NCI-H1436 treated with DMSO at 0.1 percent for 48 hours (cell line): ENCODE measurements at places on chromosomes 1 and 21.

GRCh38 chr1:190068304-190068703 lies 409.4 kb downstream of the BRINP3 start:
- no peak for DNase-seq

DNA sequence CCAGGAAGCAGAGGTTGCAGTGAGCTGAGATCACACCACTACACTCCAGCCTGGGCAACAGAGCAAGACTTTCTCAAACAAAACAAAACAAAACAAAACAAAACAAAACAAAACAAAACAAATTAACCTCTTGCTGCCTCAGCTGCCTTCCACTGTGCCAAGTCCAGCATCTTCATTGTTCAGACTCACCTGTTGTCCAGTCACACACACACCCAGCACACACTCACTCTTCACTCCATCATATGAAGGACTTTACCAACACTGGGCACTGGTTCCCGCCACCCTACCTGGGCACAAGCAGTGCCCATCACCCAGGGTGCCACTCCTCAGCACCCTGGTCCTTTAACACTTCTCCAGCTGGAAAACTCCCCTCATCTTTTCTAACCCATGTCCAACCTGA lies 14.6 kb downstream of the PYCR2 start:
- no peak for DNase-seq

- no peak for DNase-seq
These were observed 78.3 kb downstream of the SLC45A1 start for GRCh38 chr1:8396083-8396785.

DNA sequence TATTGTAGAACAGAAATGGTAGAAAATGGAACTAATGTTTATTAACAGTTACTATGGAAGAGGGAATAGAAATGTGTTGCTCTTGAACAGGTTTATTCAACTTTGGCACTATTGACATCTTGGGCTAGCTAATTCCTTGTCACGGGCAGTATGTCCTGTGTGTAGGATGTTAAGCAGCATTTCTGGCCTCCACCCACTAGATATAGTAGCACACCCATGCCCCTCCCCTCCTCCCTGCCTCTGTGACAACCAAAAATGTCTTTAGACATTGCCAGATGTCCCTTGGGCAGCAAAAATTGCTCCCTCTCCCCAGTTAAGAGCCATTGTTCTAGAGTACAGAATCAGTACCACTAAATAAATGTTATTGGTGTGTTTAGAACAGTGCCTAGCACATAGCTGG lies 91.4 kb upstream of the TPTE start:
- no peak for DNase-seq

- no peak for DNase-seq
These were observed 6.8 kb downstream of the RPE65 start for GRCh38 chr1:68442822-68443556.

- no peak for DNase-seq
These were observed 159.5 kb upstream of the KAZN start for GRCh38 chr1:14439015-14439414.

DNA sequence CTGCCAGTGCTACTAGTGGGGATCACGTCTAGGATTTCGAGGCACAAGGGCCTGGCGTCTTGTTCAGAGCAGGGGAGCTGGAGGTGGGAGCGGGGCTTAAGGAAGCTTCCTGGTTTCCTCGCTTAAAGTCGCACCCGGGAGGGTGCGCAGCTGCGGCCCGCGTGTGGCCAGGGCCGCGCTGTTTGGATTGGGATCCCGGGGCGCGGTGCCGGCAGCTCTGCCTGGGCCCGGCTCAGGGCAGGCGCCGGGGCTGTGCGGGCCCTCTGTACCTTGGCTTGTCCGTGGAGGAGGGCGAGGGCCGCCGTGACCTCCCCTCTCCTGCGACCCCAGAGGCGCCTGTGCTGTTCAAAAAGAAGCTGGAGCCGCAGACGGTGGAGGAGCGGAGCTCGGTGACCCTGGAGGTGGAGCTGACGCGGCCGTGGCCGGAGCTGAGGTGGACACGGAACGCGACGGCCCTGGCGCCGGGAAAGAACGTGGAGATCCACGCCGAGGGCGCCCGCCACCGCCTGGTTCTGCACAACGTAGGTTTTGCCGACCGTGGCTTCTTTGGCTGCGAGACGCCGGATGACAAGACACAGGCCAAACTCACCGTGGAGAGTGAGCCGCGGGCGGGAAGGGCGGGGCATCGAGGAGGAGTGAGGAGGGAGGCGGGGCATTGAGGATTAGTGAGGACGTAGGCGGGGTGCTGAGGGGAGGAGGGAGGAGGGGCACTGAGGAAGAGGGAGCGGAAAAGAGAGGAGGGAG lies 67.8 kb downstream of the OBSCN start:
- peak; percentile 46 for DNase-seq

DNA sequence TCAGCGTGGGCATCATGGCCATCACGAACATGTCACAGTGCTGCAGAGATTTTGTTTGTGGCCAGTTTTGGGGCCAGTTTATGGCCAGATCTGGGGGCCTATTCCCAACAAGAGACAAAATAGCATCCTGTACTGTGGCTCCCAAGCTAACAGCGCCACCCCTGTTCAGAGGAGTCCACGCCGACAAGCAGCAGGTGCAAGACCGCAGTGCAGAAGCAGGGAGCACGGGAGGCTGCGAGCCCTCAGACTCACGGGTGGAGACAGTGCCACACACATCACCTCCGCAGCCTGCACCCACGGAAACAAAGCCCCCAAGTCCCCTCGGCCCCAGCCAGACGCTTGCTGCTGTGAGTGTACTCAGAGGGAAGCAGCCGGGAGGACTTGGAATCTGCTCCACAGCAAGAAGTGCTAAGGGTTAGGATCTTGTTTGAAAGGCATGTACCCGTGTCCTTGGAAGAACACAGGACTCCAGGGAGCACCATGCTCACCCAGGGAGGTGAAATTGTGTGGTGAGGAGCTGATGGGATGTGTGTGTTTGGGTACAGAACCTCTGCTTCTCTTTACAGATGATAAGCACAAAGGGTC lies 7.1 kb downstream of the TCP10L start:
- DNase-seq = no peak

DNA sequence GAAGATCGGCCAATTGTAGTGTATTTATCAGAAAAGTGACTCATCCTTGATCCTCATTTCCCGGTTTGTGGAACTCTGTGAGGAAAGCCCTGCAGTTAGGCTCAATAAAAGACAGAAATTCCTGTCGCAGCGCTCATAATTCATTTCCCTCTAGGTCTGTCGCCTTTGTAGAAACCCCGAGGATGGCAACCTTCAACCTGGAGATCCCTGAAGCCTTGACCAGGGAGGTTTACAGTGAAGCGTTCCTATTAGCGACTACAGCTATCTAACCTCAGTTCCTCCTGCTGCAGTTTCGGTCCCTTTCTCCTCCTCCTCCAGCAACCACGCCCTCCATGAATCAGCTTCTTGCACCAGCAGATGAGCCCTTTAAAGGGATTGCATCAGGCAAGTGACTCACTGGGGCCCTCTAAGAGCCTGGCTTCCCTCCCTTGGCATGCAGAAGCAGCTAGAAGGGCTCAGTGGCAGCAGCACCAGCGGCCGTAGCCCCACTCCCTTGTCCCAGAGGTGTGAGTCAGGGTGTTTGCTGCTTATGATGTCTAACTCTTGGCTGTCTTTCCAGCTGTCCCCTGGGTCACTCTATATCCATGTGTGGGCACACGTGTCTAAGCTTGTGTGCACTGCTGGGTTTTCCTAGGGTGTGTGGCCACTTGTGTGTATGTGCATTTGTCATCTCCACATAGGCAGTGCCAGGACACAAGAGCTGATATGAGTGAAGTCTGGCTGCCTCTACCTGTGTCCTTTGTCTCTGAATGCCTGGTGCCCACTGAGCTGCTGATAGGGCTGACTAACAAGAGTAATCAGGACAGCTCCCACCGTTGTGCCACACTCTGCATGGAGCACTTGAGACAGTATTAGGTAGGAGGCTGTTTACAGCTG lies 779 bp upstream of the STK40 start:
- DNase-seq = peak; percentile 79
